ENCODE measurements at places on chromosomes 5 and 9.

- no peak for DNase-seq
These were observed 99.6 kb downstream of the BASP1 start for GRCh38 chr5:17316970-17317459.

GRCh38 chr5:111135946-111136345 lies 43.8 kb downstream of the WDR36 start:
- DNase-seq: no peak

GRCh38 chr5:159936686-159937329 lies 20.5 kb downstream of the ADRA1B start:
- DNase-seq: no peak

DNA sequence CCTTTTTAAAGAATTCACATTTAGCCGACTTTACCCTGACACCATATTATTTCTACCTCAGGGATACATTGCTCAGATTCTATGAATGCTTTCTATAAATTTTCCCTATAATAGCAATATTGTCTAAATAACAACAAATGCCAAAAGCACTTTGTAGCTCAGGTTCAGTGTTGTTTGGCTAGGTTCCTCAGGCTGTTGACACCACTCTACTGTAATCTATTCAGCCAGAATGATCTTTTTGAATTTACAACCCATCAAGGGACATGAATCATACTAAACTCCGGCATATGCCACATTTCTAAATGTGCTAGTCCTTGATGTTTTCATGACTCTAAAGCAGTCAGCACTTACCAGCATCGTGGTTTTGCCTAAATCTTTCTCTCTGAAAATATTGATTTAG lies 641.5 kb upstream of the CDH10 start:
- no peak for DNase-seq

- no peak for DNase-seq
These were observed 33.1 kb upstream of the PPARGC1B start for GRCh38 chr5:149697001-149697400.

DNA sequence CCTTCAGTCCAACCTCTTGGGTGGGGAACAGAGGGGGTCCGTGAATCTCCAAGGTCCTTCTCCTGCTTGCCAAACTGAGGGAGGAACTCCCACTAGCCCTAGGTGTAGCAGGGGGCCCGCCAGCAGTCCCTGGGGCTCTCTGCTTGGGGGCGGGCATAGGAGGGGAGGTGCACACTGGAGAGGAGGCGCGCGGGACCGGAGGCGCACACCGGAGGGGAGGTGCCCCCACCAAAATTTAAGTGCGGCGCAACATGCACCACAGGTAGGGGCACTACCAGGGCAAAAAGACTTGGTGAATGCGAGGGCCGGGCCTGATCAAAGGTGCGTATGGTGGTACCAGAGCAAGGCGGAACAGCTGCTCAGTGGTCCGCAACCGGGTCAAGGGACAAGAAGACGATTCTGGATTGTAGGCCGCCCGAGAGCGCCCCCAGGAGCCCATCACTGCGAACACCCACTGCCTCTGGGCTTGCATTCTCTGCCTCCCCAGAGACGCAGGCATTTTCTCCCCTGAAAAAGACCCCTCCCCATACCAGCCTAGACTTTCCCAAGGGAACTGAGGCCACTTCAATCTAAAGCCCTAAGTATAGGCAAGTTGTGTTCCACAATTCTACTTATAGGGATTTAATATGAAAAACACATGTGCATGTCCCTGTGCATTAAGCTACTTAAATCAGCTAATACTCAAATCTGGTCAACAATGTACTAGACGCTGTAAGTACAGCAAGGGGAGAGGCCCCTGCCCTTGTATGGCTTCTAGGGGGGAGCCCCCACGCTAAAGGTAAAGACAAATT lies 50.6 kb downstream of the TGFBI start:
- no peak for DNase-seq

GRCh38 chr5:160555971-160556631 lies 134.4 kb downstream of the PTTG1 start:
- peak; percentile 33 for DNase-seq

DNA sequence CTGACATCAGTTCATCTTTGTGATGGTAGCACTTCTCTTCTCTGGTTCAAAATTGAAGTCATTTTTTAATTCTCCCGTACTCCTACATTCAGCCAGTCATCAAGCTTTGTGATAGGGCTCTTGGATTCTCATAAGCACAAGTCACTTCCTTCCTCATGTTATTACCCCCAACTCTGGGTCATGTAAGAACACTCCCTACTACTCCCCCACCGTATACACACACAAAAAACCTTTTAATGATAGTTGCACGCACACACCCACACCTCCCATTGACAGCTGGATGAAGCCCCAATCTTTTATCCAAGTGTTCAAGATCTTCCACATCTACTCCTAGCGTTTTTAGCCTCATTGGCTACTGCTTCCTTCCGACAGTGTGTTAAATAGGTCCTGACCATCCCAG lies 16.8 kb downstream of the KDM3B start:
- no peak for DNase-seq

DNA sequence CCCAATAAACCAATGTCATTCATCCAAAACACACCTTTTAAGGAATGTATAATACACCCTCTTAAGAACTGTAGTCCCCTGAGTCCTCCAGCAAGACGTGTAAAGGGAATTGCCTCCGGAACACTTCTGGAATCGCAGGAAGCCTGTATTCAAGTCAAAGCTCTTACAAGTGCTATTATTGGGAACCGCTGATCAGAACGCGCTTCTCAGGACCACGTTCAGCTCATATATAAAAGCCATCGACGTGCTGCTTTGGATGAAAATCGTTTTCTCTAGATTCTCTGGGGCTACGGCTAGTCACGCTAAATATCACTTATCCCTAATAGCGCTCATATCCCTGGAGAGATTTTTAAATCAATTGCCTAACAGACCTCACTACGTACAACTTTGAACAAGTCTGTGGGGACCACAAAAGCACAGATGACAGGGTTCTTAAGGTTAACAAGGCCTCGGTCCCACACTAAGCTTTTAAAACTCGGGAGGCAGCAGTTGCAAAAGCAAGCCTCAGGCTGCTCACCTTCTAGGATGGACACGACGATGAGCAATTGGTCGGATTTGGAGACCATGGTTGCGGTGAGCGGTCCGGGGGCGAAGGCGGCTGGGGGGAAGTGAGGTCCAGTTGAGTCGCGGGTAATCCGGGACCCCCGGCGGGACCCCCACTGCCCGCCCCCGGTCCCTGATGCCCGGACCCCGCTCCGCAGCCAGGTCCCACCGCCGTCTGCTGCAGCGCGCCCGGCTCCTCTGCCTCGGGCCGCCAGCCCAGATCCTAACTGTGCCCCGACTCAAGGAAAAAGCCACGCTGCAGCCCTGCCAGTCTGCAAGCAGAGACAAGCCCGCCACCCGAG lies 548 bp downstream of the CEP120 start:
- peak; percentile 4 for DNase-seq

- no peak for DNase-seq
These were observed 49.4 kb downstream of the TRPM6 start for GRCh38 chr9:74838351-74838750.

GRCh38 chr5:95621839-95622629 lies 2.1 kb downstream of the GPR150 start:
- DNase-seq: no peak

DNA sequence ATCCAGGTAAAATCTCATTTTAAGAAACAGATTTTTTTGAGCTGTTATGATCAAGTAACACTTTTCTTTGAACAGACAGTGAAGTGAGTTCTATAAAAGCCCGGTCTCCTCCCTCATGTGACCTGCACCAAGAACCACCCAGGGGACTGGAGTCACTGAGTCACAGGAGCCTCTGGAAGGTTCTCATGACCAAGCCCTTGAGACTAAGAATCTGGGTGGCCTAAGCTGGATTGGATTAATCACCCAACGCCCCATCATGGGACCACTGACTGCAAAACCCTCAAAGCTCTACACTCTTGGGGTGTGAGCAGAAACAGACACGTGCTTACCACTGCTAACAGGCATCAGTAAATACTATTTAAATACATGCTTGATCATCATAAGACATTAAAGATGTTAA lies 48.4 kb downstream of the SECISBP2 start:
- no peak for DNase-seq

DNA sequence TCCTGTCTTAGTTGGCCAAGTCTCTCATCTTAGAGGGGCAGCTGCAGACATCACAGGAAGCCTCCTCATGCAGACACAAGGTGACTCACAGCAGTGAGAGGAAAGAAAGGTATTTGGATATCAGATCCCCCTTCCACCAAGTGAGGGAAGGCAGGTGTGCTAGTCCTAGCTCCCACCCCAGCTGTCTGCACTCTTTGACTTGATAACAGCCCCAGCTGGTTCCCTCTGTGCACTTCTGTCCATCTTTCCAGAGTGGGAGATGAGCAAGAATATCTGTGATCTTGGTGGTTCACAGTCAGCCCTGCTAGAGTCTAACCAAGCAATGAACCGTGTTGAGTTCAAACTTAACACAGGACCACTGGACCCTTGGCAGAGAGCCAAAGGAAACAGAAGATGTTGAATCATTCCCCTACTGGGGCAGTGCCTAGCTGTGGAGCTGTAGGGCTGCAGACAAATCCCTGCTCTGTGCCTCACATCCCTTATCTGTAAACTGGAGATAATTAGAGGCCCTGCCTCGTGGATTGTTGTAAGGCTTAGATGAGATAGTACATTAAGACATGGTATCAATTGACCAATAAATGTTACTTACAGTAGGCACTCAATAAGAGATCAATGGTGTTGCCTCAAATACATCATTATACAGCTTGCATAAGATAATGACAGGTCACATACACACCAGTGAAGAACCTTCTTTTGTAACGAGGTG lies 39.1 kb downstream of the SH3RF2 start:
- DNase-seq: no peak

DNA sequence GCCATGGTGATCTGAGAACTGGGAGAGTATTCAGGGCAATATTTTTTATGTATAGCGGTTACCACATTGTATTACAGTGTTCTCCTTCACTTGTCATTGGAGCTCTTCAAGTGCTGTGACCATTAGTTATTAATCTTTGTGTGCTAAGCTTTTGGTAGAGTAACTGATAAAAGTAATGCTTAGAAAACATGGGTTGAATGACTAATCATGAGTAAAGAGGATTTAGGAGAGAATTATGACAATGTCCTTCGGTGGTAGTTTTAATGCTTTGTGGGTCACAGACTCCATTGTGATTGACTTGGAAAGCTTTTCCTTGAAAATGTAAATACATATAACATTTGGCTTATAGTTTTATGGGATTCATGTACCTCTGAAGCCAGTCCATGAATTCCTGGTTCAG lies 21.4 kb downstream of the TGFBR1 start:
- no peak for DNase-seq

- DNase-seq: no peak
These were observed 95.3 kb upstream of the ITGA2 start for GRCh38 chr5:52893863-52894262.

DNA sequence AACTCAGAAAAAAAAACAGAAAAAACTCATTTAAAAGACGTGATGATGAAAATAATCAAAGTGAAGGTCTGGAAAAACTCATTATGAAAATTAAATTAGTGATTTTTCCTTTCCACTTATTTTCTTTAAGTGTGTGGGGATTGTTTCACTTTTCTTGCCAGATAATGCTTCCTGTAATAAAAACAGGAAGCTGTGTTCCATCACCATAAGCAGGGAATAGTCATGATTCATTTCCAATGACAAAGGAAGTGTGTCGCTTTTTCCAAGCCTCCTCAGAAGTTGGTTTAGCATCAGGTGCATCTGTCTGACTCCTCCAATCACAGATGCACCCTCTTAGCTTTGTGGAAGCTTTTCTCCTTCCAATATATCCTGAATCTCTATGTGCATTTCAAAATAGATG lies 2068.7 kb downstream of the MAT2B start:
- no peak for DNase-seq

DNA sequence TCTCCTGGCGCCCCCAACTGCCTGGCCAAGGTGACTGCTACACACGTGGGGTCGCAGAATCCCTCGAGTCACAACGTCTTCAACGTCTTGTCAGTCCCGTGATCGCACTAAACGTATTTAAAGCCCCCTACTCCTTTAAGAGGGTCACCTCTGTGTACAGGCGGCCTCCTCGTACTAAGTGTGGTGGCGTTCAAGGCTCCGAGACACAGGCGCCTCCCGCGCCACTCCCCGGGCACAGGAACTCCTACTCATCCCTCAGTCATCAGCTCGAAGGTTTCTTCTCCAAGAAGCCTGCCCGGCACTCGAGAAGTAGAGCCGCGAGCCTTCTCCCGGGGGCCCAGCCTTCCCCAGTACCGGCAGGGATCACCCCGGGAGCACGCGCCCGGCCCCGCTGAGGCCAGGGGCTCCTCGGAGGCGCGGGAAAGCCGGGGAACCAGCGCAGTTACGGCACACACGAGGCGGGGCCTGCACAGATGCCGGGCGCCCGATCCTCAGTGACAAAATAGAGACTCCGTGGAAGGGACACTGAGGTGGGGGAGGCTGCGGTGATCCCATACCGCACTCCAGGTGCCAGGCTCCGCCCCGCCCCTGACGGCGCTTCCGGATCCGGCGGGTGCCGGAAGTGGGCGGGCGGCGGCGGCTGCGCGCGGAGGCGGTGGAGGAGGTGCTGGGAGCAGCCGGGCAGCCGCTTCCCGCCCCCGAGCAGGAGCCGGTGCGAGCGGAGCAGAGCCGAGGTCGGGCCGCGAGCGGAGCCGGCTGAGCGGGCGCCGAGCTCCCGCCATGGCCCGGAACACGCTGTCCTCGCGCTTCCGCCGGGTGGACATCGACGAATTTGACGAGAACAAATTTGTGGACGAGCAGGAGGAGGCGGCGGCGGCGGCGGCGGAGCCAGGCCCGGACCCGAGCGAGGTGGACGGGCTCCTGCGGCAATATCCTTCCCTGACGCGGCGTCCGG lies 6.9 kb downstream of the ARPC5L start:
- DNase-seq: peak; percentile 71

- no peak for DNase-seq
These were observed 64.3 kb downstream of the CSNK1A1 start for GRCh38 chr5:149486726-149487635.

DNA sequence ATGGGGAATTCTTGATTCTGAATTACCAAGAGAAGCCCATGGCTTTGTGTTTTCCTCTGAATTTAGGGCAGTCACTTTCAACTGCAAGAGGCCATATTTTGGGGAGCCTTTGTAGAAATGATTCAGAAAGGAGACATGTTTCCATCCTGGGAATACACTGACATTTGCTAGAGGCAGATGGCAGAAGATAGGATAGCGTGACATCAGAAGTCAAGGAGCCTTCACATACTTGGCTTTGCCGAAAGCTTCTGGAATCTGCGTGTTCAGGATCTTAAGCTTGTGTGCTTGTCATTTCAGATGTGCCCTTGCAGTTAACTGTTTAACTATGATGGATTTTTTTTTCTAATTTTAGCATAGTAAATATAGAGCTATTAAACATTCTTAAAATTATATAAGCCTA lies 296.2 kb downstream of the ARHGEF28 start:
- no peak for DNase-seq

- DNase-seq: no peak
These were observed 40.8 kb upstream of the GARNL3 start for GRCh38 chr9:127223810-127224177.

DNA sequence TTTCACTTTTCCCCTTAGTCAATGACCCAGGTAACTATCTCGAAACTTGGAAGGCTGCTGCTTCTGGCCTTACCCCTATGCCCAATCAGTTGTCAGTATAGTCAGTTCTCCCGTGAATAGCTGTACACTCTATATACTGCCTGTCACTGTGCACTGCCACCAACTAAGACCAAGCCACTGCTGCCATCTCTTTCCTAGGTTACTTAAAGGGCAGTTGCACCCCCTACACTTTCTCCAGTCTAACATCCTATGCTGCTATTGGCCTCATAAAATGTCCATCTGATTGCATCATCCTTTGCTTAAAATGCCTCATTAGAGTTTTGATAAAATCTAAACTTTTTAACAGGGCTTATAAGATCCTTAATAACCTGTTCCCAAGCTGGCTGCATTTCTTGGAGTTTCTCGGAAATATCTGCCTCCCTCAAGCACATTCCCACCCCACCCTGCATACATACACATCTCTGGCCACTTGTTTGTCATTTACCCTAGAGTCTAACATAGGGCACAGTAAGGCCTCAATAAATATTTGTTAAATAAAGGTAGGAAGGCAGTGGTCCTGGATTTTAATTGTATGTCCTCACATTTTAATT lies 32.8 kb upstream of the TNFAIP8 start:
- no peak for DNase-seq

Measured in NCI-H1105 (cell line).